ENCODE measurements at places on chromosomes 7 and 10.

DNA sequence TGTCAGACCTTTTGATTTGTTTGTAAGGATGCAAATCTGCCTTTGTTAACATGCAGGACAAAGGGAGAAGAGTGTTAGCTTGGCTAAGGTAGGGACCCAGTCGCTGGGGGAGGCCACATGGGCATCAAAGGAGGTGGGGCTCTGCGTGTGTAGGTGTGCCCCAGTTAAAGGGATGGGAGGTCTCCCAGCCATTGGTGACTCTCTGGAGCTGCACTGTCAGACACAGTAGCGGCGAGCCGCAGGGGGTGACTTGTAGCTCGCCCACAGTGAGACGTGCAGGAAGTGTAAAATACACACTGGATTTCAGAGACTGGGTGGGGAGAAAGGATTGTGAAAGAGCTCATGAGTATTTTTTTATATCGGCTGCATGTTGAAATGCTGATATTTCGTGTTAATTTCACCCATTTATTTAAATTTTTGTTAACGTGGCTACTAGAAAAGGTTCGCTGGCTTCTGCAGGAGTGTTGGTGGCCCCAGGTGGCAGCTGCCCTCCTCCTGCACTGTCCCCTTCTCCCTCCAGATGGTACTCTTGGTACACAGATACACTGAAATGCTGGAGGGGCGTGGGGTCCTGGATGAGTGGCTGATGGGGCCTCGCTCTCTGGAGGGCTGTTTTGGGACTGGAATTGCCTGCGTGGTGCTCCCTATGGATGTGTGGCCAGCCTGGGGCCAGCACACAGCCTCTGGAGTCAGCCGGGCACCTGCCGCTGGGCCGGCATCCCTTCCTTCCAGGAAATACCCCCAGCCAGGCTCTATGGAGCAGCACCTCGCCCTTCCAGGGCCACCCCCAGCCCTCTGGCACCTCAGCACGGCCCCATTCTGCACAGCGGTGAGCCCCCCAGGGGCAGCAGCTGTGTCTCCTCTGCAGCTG, 59.2 kb downstream of the LHPP start:
- DNase-seq: no peak

GRCh38 chr10:12181065-12181775, 14.5 kb downstream of the NUDT5 start:
- peak; percentile 33 for DNase-seq

DNA sequence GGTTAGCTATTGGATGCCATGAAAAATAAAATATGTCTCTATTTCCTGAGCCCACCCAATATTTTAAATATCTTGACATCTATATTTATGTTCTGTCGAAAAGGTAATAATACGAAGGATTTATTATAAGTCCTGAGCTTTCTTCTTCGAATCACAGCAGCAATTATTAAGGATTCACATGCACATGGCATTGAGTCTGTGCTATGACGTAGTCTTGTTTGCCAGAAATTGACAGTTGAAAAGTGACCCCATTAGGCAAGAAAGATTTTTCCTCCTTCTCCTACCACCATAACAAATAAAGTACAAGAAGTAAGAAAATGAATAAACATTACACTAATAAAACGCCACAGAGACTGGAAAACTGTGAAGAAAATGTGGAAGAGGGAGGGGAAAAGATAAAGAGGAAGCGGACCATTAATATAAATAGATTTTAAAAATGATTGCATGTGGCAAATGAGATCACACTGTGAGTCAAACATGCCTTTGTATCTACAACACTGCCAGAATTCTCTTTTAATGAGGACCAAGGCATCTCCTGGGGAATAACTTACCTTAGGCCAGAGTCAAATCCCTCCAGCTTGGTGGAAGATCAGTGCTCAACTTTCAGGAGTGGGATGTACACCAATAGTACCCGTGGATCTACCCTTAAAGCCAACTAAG, 21.6 kb downstream of the FZD1 start:
- no peak for DNase-seq

- DNase-seq: no peak
Measured at GRCh38 chr7:36298106-36298505, 91.6 kb upstream of the ANLN start.

GRCh38 chr7:1163121-1163520, 3.1 kb upstream of the ZFAND2A start:
- no peak for DNase-seq

DNA sequence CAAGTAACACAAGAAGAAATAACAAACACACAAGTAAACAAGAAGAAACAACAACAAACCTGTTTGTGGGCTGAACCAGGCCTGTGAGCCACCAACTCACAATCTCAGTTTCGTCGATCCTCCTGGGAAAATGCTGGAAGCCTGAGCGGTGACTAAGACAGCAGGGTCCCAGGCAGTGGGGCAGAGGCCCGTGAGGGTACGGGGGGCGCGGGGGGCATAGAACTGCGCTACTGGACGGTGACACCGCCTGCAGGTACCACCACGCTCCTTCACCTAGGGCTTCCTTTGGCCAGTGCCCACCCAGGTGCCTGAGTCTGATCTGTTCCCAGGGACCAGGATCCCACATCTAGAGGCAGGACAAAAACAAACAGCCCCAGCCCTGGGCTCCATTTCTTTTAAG, 3.4 kb upstream of the CALN1 start:
- DNase-seq: no peak

GRCh38 chr10:131435232-131435631, 123.7 kb upstream of the TCERG1L start:
- DNase-seq: no peak

DNA sequence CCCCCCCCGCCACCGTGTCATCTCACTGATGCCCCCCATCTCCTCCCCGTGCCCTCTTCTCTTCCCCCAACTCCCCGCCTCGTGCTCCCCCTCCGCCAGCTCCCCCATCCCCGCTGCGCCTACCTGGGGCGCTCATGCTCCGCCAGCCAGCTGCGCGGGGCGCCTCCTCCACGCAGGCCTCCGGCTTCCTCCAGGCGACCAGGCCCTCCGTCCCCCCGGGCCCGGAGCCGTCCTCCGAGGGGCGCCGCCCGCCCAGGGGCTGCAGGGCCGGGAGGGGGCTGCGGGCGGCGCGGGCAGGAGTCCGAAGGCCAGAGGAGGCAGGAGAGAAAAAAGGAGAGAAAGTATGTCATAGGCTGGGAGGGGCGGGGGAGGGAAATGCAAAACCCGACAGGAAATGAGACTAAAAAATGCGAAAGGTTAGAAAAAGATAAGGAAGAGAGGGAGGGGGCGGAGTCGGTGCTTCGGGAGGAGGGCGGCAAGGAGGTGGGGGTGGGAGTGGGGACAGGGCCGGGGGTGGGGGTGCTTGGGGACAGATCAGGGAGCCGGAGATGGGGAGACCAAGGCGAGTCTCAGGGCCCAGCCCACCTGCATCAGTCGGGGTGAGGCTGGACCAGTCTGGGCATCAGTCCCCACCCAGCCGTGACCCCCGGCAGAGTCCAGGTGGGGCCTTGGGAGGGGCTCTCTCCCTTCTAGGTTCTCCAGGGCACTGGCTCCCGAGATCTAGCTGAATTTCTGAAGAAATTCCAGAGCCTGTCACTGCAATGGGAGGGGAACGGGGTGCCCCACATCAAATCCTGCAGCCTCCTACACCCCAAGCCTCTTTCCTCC, at the start of gene CARD11:
Gene CARD11, minus strand, starts transcription at position 324 of the 828 bp plus-strand sequence. CDS start 85,361 bp downstream, outside the sequence.
- peak; percentile 40 for DNase-seq

DNA sequence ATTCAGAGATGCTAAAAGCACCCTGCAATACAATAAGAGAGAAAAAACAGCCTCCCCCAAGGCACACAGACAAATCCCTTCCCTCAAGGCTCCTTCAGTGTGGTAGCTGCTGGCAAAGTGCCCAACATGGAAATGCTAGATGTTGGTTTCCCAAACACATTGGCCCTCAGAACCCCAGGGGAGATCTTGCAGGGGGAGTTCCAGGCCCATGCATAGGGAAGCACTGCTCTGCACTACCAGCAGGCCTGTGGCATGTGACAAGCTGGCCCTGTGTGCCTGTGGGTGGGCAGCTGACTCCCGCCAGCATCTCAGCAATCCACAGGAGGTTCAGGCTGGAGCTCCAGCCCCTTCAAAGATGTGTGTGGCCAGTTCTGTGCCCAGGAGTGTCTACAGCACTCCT, 16.8 kb upstream of the CSGALNACT2 start:
- no peak for DNase-seq

DNA sequence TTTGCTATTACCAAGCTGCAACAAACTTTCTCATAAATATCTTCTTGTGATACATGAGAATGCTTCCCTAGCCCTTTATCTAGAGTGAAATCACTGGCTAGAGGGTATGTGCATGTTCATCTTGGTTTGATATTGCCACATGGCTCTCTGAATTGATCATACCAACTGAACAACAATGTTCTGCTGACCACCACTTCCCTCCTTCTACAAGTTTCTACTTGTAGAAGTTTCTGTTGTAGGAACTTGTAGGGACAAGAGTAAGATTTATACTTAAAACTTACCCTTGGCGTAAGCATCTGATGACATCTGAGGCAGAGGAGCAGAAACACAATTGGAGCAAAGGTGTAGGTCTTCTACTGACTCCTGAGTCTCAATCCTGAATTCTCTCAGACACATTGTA, 86.3 kb upstream of the FAM13C start:
- DNase-seq: no peak

DNA sequence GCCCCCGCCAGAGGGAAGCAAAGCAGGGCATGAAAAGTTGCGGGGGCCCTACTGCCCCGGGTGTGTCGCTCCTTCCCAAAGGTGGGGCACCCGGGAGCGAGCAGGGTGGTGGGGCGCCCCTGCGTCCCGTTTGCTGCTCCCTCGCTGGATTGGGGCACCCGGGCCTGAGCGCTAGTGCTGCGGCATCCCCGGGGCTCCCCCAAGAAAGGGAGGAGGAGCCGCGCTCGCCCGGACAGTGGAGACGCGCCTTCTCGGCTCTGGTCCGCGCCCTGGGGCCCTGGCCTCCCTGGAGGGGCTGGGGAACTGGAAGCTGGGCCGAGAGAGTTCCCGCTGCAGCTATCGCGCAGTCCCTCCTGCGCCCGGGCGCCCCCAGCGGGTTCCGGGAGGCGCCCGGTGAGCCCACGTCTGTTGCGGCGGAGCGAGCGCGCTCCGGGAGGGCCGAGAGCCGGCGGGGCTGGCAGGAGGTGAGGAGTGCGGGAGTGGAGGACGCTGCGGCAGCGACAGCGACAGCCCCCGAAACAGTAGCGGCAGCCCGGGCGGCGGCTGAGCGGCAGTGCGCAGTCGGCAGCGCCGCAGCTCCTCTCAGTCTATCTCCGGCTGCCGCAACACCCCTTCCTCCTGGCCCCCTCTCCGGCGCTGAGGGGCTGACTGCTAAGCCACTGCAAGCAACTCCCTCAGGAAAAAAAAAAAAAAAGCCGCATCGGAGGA, 504 bp upstream of the BMPER start:
- DNase-seq: no peak

DNA sequence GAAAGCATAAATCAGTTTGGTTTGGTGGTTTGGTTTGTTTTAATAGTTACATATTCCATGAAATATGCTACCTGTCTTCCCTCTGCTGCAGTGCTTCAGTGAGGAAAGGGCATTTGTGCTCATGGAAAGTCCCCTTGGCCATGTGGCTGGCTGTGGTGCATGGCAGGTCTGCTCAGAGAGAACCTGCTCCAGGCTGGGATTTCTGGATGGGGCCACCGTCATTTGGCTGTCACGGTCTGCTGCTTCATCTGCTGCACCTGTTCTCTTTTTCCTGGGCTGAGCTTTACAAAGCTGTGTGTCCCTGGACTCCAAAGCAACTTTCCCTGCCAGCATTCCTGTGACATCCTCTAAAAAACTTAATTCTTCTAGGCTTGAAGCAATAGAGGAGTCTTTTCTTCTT, 8.9 kb downstream of the CDK14 start:
- DNase-seq: no peak

DNA sequence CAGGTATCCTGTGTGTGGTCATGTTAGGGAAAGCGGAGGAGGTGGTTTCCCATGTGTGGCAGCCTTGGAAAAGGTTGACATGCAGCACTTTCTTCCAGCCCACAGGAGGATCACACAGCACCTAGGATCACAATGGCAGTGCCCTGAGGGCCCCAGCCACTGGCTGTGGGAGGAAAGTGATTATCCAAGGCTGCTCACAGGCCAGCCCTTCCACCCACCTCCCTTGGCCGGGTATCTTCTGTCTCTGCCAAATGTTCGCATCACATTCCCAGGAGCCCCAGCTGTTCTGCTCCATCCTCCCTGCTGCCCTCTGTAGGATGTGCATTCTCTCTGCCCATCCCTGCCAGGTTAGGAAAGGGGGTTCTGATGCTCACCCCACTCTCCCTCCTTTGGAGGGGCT, 2.5 kb upstream of the MLXIPL start:
- DNase-seq: no peak

GRCh38 chr7:68564306-68565135, 1033.8 kb upstream of the AUTS2 start:
- no peak for DNase-seq

GRCh38 chr7:64996305-64996704, 5.5 kb upstream of the ZNF117 start:
- DNase-seq: no peak

GRCh38 chr10:98361131-98362025, 53.6 kb downstream of the PYROXD2 start:
- DNase-seq: no peak

DNA sequence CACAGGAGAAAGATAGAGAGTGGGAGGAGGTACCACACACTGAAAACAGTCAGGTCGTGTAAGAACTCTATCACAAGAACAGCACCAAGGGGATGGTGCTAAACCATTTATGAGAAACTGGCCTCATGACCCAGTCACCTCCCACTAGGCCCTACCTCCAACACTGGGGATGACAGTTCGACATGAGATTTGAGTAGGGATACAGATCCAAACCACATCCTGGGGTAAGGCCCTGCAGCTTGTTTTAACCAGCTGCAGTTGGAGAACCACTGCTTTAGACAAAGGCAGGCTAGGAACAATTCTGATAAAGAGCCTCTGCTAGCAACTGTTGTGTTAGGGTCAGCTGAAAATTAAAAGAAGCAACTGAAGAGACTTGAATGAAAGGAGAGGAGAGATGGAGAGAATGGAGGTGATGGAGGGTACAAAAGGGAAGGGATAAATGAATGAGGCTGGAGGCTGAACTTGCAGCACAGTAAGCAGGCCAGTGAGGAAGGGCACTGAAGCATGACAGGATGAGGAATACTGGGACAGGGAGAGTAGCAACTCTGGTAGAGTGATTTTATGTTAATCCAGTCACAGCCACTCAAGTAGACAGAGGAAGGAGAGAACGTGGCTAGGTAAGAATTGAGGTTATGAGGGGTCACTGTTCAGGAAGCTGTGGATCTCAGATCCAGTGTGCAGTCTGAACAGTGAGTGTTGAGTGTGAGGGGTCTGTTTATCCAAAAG, 23.6 kb downstream of the MEST start:
- no peak for DNase-seq

GRCh38 chr10:34696423-34696822, 118.7 kb downstream of the PARD3 start:
- no peak for DNase-seq

GRCh38 chr7:14855033-14855794, 47.3 kb downstream of the DGKB start:
- DNase-seq: no peak

- no peak for DNase-seq
Measured at GRCh38 chr7:123270570-123270969, 70.8 kb upstream of the SLC13A1 start.

DNA sequence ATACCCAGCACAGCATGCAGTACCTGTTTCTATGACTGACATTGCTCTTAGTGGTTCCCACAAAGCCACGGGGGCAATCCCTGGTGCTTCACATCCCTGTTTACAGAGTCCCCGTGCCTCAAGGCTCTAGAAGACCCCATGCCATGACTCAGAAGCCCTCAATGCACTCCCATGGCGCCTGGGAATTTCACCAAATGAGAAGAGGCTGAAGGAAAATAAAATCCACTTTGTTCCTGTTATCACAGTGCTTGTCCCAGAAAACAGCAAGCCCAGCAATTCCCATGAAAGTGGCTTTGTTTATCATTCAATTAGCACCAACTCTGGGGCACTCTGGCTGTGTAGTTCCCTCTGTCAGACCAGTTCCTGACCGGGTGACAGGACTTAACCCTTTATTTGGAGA, 268.3 kb downstream of the TNS3 start:
- DNase-seq: no peak

GRCh38 chr7:12490107-12490688, 80.3 kb upstream of the SCIN start:
- DNase-seq: no peak

All from stimulated activated CD8-positive, alpha-beta memory T cell treated with anti-CD3 and anti-CD28 coated beads, Interleukin-12 subunit alpha, Interleukin-12 subunit beta, amount 100 ng/mL, for 1 hour (primary cell).